ENCODE measurements at places on chromosomes 12 and 14.

- DNase-seq = no peak
Observed at GRCh38 chr12:63036216-63036973, 101.4 kb upstream of the PPM1H start.

DNA sequence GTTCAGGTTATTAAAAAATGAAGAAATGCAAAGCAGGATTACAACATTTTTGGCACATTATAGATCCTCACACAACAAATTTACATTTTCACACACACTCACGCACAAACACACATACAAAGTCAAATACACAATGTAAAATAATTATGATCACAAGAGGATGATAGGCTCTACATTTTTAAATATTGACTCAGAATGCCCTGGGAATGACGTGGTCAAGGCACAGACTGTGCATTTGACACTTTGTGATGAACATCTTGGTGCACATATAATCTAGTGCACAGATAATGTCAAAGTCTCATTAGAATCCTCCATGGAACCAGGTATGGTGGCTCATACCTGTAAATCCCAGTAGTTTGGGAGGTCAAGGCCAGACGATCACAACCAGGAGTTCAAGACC is 49.4 kb downstream of the DPF3 start:
- DNase-seq = no peak

DNA sequence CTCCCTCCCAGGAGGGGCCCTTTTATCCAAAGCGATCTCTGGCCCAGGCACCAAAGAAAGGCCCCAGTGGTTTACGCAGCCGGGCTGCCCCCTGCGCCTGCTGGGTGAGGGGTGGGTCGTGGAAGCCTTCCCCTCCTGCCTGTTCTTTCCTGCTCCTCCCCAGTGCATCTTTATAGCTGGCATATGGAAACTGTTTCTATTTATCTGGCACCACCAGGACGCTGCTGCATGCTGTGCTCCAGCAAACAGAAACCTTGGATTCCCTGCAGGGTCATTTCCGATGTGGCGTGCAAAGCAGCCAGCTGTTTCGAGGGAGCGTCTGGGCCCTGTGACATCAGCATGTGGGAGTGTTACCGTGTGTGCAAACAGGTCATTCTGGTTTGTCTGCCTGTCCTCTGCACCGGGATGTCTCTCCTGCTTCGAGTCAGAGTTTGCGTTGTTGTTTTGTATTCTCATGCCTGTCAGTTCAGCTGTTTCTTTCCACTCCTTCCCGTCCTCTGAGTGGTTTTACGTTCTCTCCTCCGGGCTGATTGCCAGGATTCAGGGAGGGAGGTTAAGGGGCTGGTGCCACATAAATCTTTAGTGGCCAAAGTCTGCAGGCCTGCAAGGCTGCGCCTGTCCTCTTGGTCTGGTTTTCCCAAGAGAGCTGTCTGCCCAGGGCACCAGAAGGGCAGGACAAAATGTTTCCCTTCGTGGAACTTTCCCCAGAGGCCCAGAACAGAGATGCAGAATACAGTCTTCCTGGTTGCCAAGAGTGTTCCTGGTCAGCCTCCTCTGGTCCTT is 24.6 kb downstream of the TPCN1 start:
- DNase-seq = peak; percentile 45

DNA sequence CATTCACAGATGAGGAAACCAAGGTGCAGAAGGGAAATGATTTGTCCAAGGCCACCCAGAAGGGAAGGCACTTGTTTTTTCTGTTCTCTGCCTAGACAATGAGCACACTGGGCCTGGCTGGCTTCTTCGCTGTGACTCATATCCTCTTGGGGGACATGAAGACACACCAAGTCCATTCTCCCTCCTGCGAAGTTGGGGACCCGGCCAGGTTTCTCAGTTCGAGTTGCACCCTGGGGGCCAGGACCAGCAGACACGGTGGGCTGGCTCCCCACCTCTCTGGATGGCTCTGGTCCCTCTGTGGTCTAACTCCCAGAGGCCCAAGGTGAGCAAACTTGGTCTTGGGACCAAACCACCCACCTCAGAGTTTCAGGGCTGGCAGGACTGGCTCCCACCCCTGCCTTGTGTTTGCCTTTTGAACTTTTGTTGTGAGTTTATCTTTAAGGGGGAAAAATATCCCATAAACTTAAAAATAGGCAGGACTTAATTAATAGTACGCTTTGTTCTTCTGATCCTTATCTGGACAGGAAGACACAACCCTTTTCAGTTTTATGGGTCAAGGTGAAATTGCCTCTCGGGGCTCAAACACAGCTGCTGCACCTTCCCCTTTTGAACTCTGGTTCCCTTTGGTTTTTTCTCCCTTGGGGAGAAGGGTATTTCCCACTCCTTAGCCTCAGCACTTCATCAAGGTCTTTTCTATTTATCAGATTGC is 9.0 kb upstream of the MLEC start:
- no peak for DNase-seq

DNA sequence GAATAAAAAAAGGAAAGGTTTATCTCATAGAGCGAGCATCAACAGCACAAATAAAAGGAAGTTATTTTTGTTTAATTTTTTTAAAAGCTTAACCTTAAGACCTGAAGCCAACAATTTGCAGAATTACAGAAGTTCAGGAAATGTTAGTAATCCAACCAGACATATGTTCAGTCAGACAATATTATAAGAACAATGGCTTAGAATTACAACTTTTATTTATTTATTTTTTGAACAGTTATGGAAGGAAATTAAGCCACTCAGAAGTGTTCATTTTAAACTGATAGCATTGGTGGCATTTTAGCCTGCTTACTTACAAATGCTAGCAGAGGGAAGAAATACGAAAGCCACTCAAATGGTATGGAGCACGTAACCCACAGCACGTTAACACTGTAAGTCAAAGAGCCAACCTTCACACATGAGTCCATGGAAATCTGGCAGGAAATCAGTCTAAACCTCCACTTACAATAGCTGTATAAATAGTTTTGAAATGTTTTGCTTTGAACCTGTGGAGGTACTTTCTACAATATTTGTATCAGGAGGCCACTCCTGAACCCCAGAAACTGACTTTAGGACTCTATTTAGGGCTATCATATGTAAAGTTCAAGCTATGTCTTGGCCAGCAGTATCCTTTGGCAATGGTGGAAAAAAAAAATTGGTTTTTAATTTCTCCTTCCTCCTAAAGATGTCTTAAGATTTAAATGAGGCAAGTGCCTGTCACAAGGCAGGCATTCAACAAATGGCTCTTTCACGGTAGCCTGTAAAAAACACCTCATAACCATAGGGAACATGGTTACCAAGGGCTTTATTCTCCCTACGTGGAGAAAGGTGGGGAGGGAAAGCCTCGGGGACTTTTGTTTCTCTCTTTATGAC is 102.3 kb downstream of the ITPR2 start:
- no peak for DNase-seq

- peak; percentile 52 for DNase-seq
Observed at GRCh38 chr14:64117671-64118402, 176.3 kb downstream of the ESR2 start.

DNA sequence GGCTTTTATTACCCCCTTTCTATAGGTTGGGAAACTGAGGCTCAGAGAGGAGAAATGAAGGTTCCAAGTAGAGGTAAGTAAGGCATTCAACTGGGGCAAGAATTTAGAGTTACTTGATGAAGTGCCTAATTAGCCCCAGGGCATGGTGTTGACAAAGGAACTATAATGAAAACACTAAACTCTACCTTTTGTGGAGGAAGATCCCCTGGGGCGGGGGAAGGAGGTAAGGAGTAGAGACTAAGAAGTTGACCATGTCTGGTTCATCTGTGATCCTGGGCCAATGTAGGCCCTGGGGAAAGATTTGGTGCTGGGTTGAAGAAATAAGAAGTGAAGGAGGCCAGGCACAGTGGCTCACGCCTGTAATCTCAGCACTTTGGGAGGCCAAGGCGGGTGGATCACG is 16.2 kb upstream of the COX6A1 start:
- DNase-seq = no peak

- DNase-seq = no peak
Observed at GRCh38 chr14:100105357-100106169, 40.3 kb downstream of the EVL start.

DNA sequence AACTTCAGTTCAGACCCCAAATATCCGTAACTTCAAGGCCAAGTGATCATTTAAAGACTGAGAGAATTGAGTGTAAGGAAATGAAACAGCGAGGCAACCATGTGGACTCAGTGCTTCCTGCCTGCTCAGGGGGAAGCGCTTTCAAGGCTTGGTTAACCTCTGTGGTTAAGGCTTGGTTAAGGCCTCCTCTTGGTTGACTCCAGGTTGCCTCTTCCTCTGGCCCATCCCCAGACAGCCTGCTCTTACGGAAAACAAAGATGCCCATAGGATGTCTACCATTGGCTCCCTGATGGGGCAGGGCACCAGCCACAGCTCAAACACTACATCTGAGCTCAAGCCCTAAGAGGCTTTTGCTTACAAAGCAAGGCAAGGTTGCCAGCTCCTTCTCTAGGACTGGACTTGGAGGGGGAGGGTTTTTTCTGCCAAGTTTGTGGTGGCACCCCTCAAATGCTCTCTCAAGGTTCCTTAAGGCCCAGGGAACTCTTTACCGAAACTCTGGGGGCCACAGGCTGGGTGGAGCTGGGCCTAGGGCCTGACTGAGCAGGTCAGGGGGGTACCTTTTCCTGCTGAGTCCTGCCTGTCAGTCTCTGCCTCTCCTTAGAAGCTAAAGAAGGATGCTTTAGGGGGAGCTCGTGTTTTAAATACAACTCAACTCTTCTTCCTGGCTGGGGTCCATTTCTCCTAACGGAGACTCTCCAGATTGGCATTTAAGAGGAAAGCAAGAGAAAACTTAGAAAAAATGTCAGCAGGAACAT is 13.7 kb downstream of the COL2A1 start:
- no peak for DNase-seq

DNA sequence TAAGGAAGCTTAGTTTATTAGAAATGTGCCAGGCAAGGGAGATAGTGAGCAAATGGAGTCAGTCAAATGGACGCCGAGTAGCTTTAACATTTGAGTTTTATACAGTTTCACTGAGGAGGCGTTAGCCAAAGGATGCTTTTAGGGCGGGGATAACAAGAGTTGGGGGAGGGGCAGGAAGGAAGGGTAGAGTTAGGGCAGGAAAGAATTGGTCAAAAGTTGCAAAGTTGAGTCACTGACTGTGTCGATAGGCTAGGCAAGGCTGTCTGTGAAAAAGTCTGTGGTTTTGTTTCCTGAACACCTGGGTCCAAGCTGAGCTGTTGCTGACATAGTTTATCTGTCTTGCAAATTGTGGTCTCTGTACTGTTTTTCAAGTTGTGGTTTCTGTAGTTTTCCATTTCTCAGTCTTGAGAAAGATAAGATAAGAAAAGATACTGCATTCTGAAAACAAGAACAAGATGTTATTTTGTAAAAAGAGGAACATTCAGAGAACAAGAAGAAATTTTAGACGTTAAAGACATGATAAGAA is 62.6 kb upstream of the RESF1 start:
- DNase-seq = no peak

DNA sequence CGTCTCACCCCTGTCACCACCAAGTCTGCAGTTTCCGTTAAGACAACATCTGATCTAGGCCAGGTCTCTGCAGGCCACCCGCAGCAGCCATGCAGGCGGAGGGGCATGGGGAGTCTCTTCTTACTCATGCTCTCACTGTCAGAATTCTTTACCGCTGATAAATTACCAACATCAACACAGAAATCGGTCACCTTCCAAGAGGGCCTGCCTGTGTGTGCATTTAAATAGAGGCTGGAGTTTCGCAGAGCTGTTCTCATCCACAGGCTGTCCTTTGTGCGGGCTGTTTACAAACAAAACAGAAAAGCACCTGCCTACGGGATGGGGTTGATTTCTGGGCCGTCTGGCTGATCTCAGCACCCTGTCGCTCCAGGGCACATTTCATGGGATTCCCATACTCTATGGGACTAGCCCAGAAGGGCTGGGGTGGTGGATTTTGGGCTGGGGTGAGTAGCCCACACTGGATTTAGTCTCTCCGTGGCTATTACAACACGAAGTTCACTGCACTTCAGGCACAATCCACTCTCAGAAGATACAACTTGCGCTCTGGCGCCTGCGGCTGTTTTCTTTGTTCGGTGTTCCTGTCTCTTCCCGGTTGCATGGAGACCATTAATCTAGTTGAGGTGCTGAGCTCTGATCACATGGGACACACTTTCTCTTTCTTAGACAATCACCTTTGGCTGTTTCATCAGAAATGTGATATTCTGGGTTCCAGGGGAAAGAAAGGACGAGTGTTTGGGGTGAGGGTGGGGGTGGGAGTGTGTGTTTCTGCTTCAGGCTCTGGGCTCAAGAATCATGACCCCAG is 331.1 kb downstream of the GLT1D1 start:
- DNase-seq = no peak

DNA sequence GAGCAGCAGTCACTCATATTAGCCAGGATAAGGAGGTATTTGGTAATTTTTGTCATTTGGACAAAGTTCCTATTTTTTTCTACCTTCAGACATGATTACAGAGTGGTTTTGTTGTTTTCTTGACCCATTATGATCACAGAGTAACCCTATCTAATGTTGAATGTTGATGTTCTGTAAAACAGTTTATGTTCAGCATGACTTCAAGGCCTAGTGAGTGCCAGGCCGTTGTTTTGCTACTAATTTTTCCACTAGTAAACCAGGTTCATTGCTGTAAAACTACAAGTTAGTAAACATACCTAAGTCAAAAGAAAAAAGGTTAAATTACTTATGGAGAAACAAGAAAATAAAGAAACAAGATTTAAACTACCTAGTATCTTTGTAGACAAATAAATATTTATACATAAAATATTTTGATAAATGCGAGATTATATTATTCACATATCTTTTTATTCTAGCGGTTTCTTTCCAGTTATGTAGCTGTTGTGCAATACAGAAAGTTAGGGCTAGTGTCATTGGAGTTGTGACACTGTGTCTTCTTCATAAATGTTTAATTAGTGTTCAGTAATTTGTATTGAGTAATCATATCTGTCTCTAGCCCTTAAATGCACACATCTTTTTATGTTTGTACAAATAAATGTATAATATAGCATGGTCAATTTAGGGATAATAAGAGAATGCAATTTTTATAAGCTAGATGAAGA is 16.5 kb downstream of the ETNK1 start:
- no peak for DNase-seq

DNA sequence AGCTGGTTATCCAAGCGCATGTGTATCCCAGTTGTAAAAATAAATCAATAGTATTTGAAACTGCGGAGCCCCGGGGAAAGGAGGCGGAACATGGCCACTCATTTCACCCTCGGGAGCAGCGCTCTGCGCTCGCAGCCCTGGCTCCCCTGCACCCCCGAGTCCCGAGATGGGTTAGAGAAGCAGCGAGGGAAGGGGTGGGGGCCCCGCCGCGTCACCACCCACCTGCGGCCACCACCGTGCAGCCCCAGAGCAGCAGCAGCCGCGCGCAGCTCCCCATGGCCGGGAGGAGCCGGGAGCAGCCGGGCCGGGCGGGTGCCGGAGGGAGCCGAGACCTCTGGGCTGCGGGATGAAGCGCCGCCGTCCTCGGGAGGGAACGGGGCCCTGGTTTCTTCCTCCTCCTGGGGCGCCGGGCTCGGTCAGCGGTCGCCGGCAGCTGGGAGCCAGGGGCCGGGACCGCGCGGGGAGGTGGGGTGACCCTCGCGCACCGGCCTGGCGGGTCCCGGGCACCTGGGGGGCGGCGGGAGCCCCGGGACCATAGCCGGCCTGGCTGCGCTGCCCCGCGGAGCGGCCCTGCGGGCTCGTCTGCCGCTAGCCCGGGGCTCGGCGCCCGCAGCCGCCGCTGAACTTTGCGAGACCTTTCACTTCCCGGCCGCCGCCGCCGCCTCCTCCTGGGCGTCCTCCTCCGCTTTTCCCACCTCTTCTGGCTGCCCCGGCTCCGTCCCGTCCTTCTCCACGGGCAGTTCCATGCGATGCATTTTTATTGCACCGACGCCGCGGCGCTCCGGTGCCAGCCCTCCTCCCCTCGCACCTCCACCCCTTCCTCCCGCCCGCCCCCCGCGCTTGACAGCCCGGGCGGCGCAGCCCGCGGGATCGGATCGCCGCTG is at the start of gene NTN4:
TSS of gene NTN4 (minus strand) at position 732 of the 884 bp plus-strand sequence. CDS start at position 277, 455 bp downstream.
- DNase-seq = no peak

GRCh38 chr14:102020058-102020971 is 55.9 kb downstream of the DYNC1H1 start:
- peak; percentile 76 for DNase-seq
